ENCODE measurements at places on chromosomes 3 and 15. TPM values are rescaled to one million over a fixed set of nuclear protein-coding genes. Genes with fewer than 3 reads are reported as not detected.

GOLGA8G gene
- total RNA-seq: 0.25 TPM

PPCDC gene
- total RNA-seq: 12.9 TPM

EPHA3 gene
- not detected for total RNA-seq

DNA sequence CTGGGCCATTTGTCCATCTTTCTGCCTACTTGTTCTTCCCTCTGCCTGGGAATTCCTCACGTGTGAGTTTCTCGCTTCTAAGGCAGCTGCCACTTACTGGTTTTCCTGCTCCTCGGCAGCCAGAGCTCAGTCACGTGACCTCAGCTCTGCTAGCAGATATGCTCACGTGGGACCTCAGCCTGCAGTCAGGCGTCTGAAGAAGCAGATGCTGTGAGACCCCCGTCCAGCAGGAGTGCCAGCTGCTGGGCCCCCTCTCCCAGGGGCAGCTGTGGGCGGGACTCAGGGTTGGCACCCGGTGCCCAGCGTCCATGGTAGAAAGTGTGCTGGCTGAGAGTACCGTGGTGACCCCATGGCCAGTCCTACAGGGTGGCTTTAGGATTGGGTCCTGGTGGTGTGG, 161.3 kb upstream of the TLE3 start:
- no peak for DNase-seq

ERICH6 gene
- total RNA-seq: not detected

DNA sequence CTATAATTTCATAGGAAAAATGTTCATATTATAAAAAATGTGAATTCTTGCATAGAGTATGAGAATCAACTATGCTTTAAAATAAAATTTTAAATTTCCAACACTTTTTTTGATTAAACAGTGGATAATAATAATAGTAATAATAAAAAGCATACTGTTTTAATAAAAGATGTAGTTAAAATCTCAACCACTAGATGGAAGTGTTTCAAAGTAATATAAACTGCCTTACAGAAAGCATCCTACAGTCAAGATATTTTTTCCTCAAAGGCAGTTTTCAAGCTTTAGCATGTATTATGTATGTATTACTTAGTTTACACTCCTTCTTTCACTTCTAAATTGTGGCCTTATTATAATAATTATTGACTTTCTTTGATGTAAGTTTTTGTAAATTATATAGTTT, 217.5 kb downstream of the CHL1 start:
- DNase-seq: no peak

ECE2 gene
- not detected for total RNA-seq

KCNMB2 gene
- not detected for total RNA-seq

Data from SJSA1 (cell line).